ENCODE measurements at places on chromosomes 2 and 18.

DNA sequence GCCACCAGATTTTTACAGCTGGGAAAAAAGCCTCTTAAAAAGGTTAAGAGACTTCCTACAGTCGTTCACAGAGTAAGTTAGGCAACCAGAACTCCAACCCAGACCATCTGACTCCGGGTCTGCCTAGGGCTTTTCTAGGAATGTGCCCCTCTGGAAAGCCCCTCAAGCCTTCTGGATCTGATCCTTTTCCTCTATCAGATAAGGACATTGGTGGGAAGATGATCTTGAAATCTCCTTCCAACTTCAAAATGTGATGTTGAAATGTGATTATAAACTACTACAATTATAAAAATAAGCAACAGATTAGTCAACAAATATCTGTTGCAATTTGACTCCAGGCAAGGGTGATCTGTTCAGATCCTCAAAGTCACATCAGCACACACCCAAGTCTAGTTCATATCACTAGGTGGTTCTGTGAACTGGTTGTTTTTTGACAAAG, 270.4 kb downstream of the ARHGAP15 start:
- no peak for DNase-seq

GRCh38 chr2:121200419-121201315, 84.3 kb downstream of the TFCP2L1 start:
- DNase-seq: no peak

- DNase-seq: no peak
These were observed 33.8 kb downstream of the GREB1 start for GRCh38 chr2:11567631-11568031.

DNA sequence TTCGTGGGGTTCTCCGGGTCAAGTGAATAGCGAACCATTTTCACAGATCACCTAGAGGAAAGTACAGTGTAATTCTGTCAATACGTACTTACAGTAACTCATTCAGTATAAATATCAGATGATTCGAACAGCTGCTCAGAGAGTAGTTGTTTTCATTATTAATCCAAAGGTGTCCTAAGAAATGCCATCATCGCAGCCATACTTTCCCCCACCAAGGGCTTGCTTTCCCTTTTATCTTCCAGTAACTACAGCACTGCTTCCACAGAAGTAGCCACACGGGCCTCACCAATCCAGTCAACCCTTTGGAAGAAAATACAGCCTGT, 4.5 kb upstream of the C18orf32 start:
- no peak for DNase-seq

- DNase-seq: no peak
These were observed 76.6 kb downstream of the TLK1 start for GRCh38 chr2:171084128-171084527.

DNA sequence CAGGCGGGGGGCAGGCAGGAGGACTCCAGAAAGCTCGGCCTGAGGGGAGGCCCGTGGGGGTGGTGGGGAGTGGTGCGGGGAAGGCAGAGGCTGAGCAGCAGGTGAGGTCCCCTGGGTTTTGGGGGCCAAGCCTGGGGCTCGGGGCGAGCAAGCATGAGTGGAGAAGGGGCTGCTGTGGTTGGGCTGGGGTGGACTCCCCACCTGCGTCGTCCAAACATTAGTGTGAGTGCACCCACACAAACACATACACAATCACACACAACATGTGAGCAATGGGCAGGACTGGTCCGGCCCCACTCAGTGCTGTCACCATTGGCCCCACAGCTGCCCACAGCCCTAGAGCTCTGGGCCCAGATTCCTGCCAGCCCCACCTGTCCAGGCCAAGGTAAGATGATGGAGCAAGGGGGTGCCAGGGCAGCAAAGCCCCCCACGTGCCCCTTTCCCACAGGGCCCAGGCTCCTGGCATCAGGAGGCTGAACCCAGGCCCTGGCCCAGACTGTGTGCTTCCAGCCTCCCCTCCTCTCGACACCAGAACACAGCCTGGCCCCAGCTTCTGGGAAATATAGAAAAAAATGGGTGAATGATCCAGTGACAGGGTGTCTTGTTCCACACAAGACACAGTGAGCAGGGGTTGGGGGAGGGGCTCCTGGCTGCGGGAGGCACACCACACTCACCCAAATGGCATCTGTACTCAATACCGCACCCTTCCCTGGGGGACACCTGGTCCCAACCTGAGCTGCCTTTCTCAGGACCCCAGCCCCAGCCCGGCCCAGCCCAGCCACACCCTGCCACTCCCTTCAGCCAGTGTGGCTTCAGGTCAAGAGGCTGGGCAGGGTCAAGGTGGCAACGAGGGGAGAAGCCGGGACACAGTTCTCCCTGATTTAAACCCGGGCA, 463 bp upstream of the ALPP start:
- peak; percentile 38 for DNase-seq

DNA sequence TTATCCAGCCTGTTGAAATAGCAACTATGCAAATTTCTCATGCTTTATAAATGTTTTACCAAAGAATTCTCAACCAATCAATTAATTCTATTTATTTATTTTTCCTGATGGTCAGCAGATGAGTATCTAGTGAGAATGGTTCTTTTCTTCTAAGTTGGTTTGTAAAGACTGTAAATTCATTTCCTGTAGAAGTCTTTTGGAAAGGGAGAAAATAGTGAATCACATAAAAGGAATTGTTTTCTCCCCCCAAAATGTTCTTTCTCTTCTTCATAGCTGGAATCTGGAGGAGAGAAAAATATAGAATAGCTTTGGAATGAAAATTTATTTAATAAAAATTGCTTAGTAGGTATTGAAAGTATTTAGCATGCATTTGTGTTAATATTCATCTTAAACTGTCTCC, 836.1 kb upstream of the ZEB2 start:
- DNase-seq: no peak

GRCh38 chr18:41972067-41972925, 17.3 kb downstream of the PIK3C3 start:
- no peak for DNase-seq

GRCh38 chr2:185222311-185222710, 516.3 kb upstream of the FSIP2 start:
- DNase-seq: no peak

DNA sequence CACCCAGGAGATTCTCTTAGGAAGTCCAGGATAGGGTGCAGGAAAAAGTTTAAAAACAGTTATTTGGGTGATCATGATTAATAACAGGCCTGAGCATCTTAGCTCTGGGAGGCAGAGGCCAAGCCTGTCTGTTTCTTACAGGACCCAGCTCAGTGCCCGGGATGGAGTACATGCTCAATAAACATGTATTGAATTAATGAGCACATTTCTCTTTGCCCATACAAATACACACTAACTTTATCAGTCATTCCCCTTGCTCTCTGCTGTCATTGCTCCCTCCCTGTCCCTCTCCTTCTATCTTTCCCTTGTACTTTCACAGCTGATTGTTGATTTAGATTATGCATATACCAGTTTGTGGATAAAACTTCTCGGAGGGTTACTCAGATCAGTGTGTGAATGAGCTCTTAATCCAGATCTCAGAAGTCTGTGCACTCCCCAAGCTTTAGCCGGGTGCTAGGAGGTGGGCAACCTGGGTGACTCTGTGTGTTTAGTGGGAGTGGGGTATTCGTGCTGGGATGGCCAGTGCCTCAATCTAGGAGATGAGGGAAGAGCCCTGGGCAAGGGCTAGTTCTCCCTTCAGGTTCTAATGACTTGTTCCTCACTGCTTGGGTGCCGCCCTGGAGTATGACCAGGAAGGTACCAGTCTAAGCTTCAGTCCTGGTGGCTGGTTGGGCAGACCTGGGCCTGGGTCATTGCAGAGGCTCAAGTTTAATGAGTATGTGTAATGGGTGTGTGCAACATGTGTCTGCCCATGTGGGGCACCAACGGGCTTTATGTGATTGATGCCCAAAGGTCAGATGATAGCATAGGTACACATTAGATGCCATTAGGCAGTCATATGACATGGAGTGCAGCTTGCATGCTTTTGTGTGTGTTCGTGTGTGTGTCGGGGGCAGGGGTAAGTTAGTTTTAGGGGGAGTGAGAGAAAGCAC, 10.6 kb downstream of the EMX1 start:
- DNase-seq: peak; percentile 0

GRCh38 chr2:1540481-1540880, 127.2 kb downstream of the TPO start:
- DNase-seq: no peak

- DNase-seq: no peak
These were observed 42.2 kb downstream of the COL3A1 start for GRCh38 chr2:189016311-189016861.

DNA sequence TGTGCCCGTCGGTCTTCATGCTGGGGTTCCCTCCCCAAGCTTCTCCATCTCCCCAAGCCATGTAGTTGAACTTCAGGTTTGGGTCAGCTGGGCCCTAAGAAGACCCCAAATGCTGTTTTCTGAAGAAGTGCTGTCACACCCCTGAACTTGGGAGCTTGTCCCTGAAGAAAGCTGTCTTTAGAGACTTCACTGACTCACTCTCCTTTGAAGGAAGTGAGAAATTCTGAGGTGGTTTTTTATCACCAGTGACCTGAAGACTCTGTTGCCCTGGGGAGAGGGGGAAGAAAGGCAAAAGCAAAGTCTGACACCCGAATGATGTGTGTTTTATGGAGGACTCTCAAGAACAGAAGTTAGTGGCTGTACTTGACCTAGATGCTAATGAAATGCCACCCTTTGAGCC, 83.6 kb upstream of the BCL2L11 start:
- DNase-seq: no peak

DNA sequence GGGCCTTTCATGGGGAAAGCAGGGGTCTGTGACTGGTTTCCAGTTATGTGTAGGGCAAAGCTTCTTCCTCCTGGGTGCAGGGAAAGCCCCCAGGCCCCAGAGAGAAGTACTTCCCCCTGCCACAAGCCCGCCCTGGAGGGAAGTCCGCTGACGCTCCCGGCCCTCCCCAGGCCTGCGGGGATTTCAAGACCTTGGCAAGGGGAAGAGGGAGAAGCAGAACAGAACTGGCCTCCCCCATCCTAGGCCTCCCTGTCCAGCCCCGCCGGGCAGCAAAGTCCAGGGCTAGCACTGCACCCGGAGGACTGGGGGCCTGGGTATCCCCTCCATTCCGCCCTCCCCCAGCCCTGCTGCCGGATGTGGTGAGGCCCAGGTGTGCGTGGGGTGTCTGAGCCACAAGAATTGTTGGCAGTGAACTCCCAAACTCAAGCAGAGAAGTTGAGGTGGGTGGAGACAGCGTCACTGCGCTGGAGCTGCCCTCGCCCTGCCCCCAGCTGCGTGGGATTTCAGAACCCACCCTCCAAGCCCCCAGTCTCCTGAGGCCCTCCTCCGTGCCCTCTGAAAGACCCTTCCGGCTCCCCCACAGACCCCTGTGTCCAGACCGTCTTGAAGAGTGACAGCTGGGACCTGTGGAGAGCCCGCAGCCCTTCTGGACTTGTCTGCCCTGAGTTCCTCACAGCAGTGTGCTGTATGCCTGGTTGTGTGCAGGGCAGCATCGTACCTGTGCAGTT, 1.1 kb upstream of the DUSP2 start:
- DNase-seq: peak; percentile 63

- DNase-seq: no peak
These were observed 279.8 kb downstream of the TNS1 start for GRCh38 chr2:217722883-217723472.

DNA sequence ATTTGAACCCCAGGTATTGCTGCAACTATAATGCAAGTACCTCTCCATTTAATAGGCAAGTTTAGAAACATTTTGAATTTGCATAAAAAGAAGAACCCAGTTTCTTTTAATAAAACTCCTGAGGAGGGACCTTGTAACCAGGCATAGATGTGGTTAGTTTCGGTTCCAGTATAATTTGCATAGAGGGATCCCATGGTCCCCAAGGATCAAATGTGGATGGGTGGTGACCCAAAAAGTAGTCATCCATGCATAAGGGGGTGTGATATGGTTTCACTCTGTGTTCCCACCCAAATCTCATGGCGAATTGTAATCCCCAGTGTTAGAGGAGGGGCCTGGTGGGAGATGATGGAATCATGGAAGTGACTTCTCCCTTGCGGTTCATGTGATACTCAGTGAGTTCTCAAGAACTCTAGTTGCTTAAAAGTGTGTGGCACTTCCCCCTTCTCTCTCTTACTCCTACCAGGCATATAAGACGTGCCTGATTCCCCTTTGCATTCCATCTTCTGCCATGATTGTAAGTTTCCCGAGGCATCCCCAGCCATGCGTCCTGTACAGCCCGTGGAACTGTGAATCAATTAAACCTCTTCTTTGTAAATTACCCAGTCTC, 40.2 kb upstream of the SKA1 start:
- no peak for DNase-seq

- DNase-seq: no peak
These were observed 34.4 kb downstream of the VRK2 start for GRCh38 chr2:58081000-58081399.

DNA sequence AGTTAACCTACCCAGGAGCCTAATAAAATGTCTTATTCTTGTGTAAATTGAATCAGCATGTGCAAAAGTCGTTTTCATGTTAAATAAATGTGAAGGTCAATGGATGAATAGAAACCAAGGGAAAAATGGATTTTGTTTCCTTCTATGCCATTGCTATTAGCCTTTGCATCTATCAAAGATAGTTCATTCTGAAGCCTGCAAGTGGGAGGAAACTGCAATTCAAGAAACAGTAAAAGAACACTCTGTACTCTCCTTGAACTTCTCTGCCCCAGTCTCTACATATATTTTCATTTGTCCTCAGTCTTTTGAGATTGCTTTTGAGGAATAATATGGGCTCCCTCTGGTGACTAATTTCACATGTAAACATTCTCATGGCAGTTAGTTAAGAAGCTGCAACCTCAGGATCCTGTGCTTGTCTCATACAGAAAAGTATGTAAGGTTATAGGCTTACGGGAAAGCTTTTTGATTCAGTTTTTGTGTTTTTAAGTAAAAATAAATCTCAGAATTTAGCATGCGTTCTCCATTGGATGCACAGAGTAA, 1590.0 kb upstream of the LRRTM1 start:
- DNase-seq: no peak

DNA sequence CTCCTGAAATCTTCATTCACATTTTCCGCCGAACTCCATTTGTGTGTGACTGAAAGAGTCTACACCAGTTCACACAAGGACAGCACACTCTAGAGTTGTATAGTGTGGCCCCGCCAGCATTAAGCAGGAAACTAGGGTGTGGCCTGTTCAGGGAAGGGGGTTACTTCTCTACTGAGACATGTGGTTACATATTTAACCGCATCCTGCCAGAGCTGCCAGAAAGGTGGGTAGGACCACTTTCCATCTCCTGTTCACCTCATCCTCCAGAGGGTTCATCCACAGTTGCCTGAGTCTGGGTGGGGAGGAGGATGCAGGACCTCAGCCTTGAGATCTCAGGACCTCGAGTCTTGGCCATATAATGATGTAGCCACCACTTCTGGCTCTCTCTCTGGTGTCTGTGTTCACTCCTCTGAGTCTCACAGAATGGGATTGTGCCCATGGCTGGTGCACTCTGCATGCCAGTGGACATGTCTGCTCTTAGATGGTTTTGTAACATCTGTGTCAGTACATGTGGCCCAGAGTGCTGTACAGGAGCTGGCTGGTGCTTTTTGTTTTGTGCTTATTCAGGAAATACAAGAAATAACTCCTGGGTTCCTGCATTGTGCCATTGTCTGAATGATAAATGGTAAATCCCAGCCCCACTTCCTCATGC, 7.7 kb upstream of the SP140L start:
- no peak for DNase-seq

DNA sequence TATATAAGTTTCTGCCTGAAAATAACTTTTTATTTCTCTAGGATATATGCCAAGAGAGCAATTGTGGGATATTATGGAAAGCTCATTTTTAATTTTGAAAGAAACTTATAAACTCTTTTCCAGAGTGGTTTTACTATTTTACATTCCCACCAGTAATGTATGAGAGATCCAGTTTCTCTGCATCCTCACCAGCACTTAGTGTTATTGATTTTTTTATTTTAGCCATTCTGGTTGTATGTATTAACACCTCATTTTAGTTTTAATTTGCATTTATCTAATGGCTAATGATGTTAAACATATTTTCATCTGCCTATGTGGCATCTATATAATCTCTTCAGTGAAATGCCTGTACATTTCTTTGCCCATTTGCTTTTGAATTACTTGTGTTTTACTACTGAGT, 597.7 kb upstream of the RAB6C start:
- DNase-seq: no peak
